ENCODE measurements at places on chromosomes 4 and X.

DNA sequence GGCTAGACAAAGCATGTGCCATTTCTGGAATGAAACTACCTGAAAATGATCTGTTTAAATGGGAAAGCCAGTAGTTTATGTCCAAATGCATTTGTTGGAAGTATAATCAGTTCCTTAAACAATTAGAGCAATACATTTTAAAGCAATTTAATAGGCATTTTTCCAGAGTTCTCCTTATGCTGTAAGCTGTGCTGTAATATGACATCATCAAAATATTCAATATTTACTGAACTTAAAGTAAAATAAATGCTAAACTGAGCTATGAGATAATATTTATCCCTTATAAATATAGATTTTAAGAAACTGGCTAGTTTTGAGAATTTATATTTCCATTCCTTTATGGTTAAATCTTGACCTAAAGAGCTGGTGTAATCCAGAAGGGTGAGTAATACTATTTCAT lies 7.9 kb downstream of the SLC4A4 start:
- no peak for DNase-seq

DNA sequence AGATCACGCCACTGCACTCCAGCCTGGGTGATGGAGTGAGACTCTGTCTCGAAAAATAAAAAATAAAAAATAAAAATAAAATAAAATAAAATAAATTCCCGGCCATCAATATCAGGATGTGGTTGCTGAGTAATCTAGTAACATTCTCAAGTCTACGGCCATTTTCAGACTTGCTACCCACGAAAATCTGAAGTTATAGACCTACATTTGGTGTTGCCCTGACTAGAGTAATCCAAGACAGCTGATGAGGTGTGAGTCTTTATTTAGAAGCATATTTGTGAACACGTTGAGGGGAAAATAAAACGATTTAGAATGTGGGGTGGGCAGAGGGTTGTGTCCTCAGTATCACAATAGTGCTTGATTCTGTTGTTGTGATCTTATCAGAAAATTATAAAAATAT lies 130.2 kb upstream of the MID1 start:
- no peak for DNase-seq

GRCh38 chrX:78092296-78092695 lies 11.8 kb upstream of the PGK1 start:
- DNase-seq = no peak

- no peak for DNase-seq
Observed at GRCh38 chr4:188262464-188262863, 123.2 kb downstream of the TRIML1 start.

DNA sequence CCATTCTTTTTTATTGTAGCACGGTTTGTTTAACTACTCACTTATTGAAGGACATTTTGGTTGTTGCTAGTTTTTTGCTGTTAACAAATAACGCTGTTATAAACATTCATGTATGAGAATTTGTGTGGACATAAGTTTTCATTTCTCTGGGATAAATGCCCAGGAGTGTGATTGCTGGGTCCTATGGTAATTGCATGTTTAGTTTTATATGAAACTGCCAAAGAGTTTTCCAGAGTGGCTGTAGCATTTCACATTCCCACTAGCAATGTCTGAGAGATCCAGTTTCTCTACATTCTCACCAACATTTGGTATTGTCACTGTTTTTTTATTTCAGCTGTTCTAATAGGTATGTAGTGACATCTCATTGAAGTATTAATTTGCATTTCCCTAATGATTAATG lies 66.8 kb downstream of the PLAC1 start:
- DNase-seq = no peak

- no peak for DNase-seq
Observed at GRCh38 chrX:57406149-57406548, 119.6 kb downstream of the FAAH2 start.

DNA sequence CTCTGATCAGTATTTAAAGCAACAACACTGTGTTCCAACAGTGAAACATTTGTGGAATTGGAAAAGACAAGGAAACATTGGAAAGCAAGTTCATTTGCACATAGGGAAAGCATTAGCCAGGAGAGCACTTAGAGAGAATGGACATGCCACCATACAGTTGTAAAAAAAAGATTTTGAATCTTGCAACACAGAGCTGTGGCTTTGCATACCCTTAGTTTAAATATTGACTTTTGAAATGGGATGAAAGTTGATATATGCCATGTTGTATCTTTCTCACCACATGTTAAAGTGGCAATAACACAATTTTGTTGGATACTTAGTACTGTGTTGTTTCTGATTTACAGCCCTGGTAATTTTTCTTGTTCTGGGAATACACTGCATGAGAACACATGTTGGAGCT lies 208.1 kb downstream of the BMPR1B start:
- no peak for DNase-seq

GRCh38 chr4:63155561-63155960 lies 1253.7 kb downstream of the TECRL start:
- no peak for DNase-seq

GRCh38 chr4:1510931-1511330 lies 104.7 kb upstream of the NKX1-1 start:
- no peak for DNase-seq

- no peak for DNase-seq
Observed at GRCh38 chr4:102667001-102667400, 93.8 kb downstream of the MANBA start.

GRCh38 chr4:106607558-106607957 lies 239.0 kb upstream of the GIMD1 start:
- no peak for DNase-seq

DNA sequence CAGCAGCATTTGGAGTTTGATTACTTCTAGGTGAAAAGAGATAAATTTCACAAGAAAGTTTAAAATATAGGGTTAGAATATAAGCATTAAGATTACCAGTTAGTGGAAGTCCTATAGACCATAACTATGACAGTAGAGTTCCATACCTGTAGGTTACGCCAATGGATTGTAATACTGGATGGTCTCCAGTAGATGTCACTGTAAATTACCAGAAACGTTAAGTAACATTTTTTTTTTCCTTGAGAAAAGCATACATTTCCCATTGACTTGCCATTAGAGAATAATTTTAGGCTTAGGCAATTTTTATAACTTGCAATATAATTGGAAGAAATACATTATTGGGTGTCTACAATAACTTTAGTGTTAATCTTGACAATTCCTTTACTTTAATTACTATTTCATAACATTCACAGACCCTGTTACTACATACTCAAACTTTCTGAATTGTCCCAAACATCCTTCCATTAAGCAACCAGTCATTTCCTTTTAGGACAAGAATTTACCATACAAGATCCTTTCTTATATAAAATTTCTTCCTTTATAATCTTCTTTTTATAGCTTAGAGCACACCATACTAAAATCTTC lies 304.1 kb upstream of the TECRL start:
- peak; percentile 37 for DNase-seq

- no peak for DNase-seq
Observed at GRCh38 chrX:100296183-100296753, 113.8 kb downstream of the PCDH19 start.

DNA sequence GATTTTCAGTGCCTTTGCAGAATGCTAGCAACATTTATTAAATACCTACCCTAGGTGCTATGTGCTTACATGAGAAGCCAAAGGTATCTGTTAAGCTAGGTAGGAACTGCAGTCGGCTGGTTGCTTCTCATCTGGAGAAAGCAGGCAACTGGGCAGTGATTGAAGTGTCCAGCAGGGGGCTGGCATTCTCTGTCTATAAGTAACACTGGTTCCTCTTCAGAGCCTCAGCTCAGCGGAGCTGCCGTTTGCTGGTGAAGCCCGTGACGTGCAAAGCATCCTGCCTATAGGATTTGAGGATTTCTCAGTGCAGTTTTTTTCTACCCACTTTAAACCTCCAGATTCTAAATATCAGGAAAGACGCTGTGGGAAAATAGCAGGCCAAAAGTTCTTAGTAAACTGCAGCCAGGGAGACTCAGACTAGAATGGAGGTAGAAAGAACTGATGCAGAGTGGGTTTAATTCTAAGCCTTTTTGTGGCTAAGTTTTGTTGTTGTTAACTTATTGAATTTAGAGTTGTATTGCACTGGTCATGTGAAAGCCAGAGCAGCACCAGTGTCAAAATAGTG lies at the start of gene GRPR:
Gene GRPR (plus strand): TSS at position 344 of the 565 bp plus-strand sequence. CDS start 389 bp downstream, outside the sequence.
- DNase-seq = peak; percentile 44

DNA sequence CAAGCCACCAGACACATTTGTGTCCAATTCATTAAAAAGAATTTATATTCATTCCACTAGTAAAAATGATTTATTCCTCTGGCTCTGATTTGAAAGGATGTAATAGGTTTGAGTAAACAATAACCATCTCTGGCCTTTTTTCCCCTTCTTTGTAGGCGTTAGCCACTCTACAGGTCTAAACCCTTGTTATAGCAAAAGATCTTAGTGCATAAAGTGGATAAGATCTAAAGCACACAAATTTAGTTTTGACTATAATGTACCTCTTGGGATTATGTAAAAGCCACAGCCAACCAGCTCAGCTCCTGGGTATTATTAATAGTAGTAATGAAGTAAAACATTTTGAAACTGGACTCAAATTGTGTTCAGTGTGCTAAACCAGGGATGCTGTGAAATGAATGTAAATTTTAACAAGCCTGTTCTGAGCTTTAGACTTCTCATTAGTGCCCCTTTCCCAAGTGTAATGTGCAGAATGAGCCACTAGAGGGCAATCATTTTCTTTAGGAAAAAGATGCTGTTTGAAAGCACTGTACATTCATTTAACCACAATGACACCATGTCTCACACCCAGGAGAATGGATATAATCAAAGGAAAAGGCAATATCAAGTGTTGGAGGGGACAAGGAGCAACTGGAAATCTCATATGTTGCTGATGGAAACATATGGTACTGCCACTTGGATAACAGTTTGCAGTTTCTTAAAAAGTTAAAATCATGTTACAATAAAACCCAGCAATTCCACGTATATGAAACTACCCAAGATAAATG lies 69.7 kb downstream of the KLHL8 start:
- peak; percentile 53 for DNase-seq

DNA sequence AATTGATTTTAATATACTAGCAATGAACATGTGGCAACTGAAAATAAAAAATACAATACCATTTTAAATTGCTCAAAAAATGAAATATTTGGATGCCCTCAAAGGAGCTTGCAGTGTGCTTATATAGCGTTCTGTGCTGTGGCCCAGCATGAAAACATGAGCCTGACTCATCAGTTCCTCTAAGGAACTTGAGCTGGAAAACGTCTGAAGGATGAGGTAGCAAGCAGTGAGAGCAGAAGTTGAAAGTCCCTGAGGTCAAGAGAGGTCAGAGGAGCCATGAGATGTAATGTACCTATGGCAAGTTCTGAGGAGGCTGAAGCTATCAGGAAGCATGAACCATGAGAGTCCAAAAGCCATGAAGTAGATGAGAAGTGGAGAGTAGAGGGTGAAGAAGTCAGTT lies 59.7 kb downstream of the HMGB3 start:
- DNase-seq = no peak

- DNase-seq = no peak
Observed at GRCh38 chr4:154001193-154001592, 212.3 kb upstream of the SFRP2 start.

DNA sequence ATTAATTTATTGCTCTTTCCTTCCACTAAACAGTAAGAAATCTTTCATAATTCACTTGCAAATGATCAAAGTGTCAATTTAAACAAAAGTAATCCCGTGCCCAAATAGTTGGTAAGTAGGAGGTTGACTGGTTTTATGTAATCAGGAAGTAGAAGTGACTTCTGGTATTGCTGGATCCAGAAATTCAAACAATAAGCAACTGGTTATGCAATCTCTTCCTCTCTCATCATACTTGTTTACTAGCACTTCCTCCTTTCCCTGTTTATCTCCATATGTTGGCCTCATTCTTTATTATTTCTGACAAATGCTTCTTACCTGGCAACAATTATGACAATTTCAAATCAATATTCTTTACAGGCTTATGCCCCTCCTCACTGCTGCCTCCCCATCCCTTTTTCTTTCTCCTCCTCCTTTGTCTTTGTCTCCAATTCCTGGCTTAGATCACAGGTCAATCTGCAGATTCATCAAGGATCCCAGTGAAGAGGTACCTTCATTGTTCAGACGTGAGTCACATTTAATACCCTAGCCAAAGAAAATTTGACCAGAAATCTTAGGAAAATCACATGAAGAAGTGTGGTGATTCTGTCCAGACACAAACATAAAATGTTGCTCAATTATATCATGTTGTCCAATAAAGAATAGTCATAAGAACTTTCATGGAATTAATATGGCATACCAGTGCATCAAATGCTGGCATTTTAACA lies 323.2 kb upstream of the PCDH7 start:
- DNase-seq = no peak

- no peak for DNase-seq
Observed at GRCh38 chr4:149555146-149555545, 260.5 kb downstream of the IQCM start.

DNA sequence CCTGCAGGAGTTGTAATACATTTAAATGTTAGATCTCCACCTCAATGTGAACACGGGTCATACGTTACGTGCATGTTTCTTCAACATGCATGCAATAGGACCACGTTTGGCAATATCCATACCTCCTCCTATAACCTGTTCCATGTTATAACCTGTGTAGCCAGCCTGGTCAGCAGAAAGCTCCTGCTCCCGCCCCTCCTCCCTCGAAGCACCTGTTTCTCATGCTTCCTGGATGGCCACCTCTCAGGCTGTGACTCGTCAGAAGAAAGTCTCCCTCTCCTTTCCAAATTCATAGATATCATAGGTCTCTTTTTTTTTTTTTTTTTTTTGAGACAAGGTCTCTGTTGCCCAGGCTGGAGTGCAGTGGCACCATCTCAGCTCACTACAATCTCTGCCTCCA lies 96.5 kb downstream of the HMX1 start:
- DNase-seq = no peak

DNA sequence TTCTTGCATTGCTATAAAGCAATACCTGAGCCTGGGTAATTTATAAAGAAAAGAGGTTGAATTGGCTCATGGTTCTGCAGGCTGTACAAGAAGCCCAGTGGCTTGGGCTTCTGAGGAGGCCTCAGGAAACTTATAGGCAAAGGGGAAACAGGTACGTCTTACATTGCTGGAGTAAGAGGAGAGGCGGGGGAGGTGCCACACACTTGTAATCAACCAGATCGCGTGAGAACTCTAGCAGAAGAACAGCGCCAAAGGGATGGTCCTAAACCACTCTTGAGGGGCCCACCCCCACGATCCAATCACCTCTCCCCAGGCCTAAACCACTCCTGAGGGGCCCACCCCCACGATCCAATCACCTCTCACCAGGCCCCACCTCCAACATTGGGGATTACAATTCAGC lies 50.6 kb upstream of the SHOX start:
- no peak for DNase-seq

GRCh38 chrX:100411802-100412715 lies 2.0 kb upstream of the PCDH19 start:
- no peak for DNase-seq

DNA sequence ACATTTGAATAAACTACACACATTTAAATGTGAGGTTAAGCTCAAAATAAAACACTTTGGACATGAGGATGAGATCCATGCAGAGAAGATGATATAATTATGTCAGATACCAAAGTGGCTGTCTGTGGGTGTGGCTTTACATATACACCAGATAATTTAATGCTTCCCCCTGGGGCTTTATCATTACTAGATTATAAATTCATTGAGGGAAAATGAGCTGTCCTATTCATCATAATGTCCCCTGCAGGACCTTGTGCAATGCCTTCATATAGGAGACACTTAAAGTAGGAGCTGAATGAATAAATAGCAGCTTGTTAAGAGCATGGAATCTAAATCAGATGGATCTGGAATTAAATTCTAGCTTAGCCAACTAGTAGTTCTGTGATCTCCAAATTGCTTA lies 49.7 kb downstream of the OTC start:
- DNase-seq = no peak

GRCh38 chr4:96146686-96147085 lies 306.8 kb downstream of the PDHA2 start:
- DNase-seq = no peak

GRCh38 chrX:114973013-114973412 lies 44.4 kb downstream of the IL13RA2 start:
- DNase-seq = no peak
